ENCODE measurements at places on chromosomes 16 and 17. TPM values are rescaled to one million over a fixed set of nuclear protein-coding genes. Genes with fewer than 3 reads are reported as not detected.

DNA sequence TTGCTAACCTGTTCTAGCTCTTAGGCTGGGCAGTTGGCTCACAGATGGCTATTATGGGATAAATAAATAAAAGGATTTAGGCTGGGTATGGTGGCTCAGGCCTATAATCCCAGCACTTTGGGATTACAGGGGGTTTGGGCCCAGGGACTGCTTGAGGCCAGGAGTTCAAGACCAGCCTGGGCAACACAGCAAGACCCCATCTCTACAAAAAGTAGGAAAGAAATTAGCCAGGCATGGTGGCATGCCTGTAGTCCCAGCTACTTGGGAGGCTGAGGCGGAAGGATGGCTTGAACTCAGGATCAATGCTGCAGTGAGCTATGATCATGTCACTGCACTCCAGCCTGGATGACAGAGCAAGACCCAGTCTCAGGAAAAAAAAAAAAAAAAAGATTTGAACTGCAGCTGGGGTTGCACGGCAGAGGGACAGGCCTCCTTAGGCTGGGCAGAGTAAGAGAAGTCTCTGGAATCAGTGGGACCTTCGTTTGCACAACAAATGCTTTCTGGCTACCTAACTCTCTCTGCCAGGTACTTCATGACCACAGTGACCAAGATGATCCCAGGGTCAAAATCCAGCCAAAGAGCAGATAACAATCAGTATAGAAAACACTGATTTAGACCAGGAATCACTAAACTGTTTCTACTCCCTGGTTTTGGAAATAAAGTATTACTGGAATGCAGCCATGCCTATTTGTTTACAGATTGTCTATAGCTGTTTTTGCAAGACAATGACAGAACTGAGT is 6.8 kb downstream of the RUSF1 start:
- DNase-seq = no peak

DNA sequence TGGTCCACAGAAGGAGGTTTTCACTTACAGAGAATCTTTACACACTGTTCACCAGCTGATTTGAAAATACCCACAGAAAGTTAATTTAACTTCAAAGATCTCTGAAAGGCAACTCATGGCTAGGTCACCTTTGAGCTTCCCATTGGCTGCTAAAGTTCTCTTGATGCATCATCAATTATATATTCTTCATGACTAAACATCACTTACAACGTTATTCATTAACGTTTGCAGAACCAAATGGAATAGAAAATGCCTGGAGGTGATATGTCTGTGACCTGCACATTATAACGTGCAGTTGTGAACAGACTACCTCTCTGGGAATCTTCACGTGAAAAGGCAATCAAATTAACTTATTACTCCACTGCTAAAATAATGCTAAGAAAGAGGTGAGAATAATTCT is 238.5 kb downstream of the ZFHX3 start:
- no peak for DNase-seq

DNA sequence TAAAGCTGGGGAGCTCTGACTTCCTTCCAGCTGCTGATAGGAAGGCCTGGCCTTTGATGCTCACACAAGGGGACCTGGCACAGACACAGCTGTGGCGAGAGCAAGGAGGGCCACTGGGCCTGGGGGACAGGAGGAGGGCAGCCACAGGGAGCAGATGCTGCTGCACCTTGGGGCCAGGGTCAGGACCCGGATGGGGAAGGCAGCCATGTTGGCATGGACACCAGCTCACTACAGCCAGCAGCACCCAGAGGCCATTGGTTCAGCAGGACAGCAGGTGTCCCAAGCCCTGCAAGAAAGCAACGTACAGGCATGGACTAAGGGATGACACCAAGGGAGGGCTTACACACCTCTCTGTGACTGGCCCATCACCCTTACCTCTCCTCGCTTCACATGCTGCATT is 8.0 kb upstream of the RNF112 start:
- no peak for DNase-seq

- DNase-seq = no peak
Observed at GRCh38 chr17:8835106-8835505, 32.4 kb downstream of the PIK3R6 start.

GRCh38 chr16:78325468-78326352 is 226.3 kb downstream of the WWOX start:
- no peak for DNase-seq

DNA sequence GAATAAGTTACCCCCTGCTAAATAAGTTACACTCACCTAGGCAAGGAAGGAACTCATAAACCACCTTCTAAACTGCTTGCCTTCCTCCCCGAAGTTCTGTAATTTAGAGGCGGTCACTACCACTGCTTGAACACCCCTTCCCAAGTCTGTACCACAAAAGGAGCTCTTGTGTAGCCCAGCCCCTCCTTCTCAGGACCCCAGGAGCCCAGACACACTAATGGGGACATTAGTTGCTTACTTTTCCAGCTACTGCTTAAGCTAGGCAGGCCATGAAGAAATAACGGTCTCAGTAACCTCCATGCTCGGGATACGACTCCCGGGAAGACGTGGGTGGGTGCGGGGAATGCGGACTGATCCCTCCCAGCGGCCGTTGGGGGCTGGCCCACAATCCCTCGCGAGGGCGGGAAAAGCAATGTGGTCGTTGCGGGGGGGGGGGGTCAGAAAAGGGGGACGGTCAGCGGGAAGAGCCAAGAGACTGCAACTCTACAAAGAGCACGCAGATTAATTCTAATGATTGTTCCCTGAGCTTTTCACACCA is at the start of gene TEX14:
Gene TEX14 (minus strand): TSS at position 345 of the 538 bp plus-strand sequence. CDS start 40,044 bp downstream, outside the sequence.
- DNase-seq = no peak

DNA sequence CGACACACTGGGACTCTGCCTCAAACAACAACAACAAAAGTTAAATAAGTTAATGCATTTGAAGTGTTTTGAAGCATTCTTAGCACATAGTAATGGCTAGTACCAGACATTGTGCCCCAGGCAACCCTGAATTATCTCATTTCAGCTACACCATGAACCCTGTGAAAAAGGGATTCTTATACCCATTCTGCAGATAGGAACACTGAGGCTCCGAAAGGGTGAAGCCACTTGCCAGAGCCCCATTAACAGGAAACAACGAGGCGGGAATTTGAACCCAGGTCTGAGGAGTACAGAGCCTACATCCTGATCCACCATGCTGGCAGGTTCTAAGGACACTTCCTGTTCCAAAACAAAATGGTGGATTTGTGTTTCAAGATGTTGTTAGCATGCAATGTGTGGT is 9.2 kb downstream of the GPR139 start:
- DNase-seq = no peak

GRCh38 chr17:42678951-42679491 is 2.2 kb upstream of the PLEKHH3 start:
- no peak for DNase-seq

GRCh38 chr17:8018436-8018835 is 16.0 kb downstream of the GUCY2D start:
- DNase-seq = no peak

GRCh38 chr16:69555437-69555836 is 10.3 kb upstream of the NFAT5 start:
- no peak for DNase-seq

DNA sequence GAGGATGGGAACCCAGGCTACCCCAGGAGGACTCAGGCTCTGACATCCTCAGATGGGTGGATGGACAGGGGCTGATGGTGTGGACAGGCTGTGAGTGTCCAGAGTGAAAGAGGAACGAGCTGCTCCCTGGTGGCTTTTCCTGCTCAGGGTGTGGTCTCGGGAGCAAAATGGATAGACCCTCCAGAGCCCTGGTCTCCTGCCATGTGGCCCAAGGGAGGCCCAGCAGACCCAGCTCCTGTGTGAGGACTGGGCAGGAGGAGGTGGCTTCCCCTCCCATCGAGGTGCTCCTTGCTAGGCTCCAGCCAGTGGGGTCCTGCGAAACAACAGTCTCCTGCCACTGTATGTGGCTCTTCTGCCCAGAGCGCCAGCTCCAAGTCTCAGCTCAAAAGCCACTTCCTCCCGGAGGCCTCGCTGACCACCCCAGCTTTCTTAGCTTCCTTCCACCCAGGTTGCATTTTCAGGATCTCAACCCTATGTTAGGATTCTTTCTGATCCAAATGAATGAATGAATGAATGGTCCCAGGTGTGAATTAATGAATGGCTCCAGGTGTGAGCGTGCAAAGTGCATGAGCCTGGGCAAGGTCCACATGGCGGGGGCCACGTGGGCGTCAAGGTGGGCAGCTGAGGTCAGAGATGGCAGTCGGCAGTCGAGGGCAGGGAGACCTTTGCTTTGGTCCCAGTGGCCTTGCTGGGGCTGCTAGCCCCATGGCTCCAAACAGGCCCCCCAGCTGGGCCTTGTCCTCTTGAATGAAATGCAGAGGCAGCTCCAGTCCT is 120.3 kb upstream of the CIBAR2 start:
- no peak for DNase-seq

DNA sequence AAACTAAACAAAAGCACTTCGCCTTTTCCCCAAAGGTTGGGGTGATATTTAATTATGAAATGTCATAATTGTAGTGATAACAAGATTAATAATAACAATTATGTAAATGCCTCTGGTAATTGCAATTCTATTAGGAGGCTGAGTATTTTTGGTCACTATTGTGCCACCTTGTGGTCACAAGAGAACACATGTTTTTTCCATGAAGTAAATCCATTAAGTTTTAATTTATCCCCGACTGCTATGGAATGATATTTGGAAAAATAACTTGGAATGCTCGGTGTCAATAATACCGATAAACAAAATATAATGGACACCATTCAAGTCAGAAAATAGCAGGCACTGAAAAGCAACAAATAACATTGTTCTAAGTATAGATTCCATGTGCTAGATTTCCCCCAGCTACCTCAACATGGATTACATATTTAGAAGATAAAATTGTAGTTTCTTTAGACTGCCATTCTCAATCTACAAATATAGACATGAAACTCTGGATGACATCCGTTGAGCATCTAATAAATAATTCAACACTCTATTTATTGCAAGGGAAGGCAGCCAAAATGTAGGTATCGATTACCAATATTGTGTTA is 25.0 kb upstream of the KCNJ2 start:
- DNase-seq = no peak

DNA sequence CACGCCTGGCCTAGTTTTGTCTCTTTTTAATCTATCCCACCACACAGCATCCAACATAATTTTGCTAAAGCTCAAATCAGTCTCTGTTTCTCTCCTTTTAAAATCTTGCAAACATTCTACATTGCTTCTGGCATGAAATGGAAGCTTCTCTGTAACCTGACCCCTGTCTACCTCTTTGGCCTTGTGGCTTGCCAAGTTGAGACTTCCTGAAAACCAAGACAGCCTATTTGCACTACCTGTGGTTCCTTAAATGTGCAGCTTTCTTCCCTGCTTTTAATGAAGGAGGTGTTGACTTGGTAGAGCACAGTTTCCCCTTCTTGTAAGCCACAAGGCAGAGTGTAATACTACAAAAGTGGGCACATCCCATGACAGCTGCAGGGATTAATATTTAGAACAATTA is 6.0 kb upstream of the CCL3 start:
- no peak for DNase-seq

The CMTM3 gene
- 76.1 TPM for polyA plus RNA-seq

The CYGB gene
- polyA plus RNA-seq = 1.0 TPM

The PIK3R5 gene
- 44.0 TPM for polyA plus RNA-seq

The ATP2A1 gene
- polyA plus RNA-seq = not detected

The NACA2 gene
- polyA plus RNA-seq = not detected

The KRT9 gene
- polyA plus RNA-seq = not detected

The NPB gene
- polyA plus RNA-seq = not detected

The KRT17 gene
- not detected for polyA plus RNA-seq

The HNF1B gene
- polyA plus RNA-seq = not detected
